BJ (cell line): ENCODE measurements at places on chromosomes 6 and 20.

GRCh38 chr20:62977613-62978560 is 25.4 kb downstream of the SLC17A9 start:
- no peak for DNase-seq

- DNase-seq, result no peak
These were observed 299.1 kb upstream of the KCNQ5 start for GRCh38 chr6:72322771-72323170.

DNA sequence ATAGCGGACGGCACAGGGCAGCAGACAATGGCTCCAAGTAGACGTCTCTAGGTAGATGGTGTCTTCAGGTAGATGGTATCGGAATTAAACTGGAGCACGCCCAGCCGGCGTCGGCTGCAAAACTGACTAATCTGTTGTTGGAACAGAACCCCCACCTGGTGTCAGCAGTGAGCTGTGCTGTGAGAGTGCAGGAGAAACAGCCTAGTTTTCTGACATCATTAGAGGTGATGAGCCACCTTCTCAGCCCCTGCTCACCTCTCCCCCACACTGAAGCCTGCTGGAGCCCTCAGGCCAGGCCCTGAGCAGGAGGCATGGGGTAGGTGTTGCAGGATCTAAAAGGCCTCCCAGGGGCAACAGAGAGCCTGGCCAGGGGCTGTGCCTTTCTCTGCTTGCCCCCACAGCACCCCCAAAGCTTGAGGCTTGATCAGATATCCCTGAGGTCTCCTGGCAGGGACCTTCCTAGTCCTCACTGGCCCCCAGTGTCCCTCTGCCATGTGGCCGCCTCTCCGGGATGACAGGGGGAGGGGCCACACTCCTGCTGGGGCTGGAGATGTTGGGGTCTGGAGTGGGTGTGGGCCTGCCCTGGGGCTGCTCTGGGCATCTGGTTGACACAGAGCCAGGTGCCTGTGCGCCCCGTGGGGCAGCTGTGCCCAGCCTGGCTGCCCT is 6.9 kb upstream of the HELZ2 start:
- no peak for DNase-seq

- DNase-seq, result no peak
These were observed 50.2 kb downstream of the VAPB start for GRCh38 chr20:58438970-58439808.

- DNase-seq, result no peak
These were observed 46.3 kb upstream of the RPS6KA2 start for GRCh38 chr6:166673309-166673708.

- DNase-seq, result no peak
These were observed 62.6 kb downstream of the SRC start for GRCh38 chr20:37408302-37409193.
